HS-27A (cell line): ENCODE measurements at places on chromosomes 3 and 15.

DNA sequence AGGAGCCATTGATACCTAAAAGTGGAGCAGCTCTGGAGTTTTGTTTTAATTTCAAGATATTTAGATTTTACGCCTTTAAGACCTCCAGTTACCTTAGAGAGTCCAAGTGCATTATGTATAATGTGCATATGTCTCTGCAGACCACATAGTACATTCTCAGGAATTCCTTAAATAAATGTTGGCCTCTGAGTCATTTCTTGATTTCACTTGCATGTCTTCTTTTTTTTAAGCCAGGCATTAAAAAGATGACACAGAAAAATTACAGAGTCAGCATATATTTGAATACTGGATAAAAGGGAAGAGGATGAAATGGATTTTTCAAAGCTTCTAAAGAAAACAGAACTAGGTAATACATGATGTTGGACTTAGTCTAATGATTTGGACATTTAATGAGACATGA is 125.2 kb downstream of the TMCO5A start:
- no peak for DNase-seq

DNA sequence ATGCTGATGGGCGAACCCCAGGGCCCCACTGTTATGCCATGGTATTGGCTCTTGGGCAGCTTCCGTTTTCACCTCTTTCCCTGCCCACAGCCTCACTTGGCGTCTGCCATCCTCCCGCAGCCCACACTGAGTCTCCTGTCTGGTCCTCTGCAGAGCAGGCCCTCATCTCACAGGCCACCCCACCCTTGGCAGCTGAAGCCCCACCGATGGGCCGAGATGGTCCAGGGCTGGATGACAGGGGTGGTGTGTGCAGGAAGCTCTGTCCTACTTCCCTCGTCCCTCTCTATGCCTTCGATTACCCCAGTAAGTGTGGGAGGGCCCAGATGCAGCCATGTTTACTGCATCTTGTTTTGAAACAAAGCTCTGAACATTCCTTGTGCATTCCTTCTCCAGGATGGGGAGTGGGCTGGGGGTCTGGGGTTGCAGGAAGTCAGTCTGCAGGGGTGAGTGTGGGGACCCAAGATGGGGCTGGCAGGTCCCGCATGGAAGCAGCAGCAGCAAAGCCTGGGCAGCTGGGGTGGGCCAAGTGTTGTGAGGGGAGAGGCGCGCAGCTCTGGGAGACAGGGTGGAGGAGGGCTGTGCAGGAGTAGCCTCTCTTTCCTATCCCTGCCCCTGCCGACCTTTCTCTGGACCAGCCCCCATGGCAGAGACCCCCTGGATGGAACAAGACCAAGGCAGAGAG is 20.9 kb downstream of the TBC1D21 start:
- DNase-seq = no peak

GRCh38 chr3:31704591-31705179 is 172.0 kb downstream of the STT3B start:
- peak; percentile 26 for DNase-seq

DNA sequence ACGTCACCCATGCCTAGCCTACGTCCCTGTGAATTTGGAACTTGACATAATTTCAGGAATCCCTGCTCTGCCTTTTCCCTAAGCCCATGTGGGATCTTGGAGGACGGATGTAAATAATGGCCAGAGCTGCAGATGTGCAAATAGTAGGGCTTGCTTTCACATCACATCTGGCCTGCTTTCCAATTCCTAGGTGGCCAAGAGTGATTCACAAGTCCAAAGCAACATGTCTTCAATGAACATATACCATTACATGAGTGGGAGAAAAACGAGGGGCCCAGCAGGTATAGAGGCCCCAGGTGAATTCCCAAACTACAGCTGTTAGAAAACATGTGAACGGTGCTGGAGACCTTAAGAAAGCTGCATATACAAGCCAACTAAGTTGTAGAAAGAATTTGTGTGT is 214.6 kb downstream of the MAGI1 start:
- DNase-seq = no peak

DNA sequence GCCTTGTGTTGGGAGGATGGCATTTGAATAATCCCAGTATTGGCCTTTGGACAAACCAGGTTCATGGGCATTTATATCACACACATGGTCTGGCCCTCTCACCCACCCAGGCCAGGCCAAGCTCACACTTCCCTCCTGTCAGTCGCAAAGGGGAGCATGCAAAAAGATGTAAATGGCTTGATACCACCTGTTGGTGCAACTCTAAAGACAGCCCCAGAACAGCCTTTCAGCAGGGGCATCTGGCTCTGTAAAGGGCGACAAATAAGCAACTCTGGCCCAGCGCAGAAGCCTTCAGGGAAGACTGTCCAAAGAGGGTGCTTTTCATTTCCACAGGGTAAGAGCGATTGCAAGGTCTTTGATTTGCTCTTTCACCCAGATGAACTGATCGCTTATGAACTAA is 91.8 kb downstream of the USP13 start:
- DNase-seq = no peak

DNA sequence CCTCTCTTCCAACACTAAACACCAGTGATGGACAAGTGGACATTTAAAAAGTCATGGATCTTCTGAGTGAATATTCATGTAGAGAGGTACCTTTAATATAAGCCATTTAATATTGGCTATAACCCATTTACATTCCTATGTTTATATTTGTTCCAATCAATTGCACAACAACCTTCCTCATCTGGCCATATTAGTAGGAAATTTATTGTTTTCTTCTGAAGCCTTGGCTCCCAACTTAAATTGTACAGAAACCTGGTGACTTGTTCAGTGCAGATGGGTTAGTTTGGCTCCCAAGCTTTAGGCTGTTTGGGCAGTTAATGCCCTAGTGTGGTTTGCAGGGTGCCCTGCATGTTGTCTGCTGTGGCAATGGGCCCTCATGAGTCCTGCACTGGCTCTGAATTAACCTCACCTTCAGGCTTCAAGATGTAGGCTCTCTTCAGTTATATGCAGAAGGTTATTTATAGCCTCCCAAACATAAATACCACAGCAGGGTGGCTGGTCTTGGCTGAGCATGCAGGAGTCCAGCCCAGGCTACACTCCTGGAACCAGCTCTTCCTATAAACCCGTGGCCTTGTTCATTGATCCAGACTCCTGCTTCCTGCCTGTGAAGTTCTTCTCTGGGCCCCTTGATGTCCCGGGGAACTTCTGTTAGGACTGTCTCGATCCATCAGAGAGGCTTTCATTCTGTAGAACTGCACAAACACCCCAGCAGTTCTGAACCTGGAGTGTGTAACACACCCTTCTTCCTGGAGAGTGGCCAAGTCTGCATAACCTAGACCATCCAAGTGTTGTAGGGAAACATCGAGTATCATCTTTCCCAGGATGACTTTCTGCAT is 57.0 kb downstream of the DUT start:
- DNase-seq = no peak

DNA sequence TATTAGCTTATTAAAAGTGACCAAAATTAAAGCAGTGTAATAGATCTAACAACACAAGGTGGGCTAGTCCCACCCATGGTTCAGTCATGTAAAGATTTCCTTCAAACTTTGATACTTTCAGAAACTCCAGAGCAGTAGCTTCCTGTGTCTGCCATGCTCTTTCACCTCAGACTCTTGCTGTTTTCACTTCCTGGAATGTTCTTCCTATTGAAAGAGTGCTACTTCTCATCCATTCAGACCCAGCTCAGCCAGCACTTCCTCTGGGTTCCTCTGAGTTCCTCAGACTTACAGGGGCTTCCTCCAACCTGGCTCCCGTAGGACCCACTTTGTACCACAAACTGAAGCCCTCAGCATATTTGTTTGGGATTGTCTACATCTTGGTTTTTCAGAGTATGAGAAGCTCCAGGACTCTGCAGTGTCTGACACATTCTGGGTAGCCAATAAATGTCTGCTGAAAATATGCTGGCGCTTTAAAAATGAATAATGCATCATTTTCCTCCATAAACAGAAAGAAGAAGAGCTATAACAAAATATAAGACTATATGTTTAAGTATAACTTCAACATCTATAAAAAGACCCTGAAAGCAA is 18.0 kb downstream of the NCEH1 start:
- DNase-seq = no peak

GRCh38 chr15:63067306-63067705 is 24.8 kb downstream of the TPM1 start:
- no peak for DNase-seq

DNA sequence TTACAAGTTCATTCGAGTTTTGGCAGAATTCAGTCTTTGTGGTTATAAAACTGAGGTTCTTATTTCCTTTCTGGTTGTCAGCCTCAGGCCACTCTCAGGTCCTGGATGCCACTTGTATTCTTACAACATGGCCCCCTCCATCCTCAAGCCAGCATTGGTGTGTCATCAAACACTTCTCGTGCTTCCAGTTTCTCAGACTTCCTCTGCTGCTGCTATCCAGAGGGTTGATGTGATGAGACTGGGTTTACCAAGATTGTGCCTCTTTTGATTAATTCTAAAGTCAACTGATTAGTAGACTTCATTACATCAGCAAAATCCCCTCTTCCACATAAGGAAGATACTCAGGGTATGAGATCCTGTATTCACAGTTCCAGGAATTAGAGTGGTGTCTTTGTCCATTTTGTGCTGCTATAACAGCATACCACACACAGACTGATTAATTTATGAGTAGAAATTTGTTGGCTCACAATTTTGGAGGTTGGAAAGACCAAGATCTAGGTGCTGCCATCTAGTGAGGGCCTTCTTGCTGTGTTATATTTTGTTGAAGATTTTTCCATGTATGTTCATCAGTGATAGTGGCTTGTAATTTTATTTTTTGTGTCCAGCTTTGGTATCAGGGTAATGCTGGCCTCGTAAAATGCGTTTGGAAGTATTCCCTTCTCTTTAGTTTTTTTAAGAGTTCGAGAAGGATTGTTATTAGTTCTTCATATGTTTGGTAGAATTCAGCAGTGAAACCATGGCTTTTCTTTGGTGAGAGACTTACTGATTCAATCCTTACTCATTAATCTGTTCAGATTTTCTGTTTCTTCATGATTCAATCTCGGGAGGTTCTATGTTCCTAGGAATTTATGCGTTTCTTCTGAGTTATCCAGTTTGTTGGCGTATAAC is 11.1 kb downstream of the LRCH3 start:
- DNase-seq = no peak

GRCh38 chr3:178712247-178712646 is 176.0 kb downstream of the KCNMB2 start:
- no peak for DNase-seq

DNA sequence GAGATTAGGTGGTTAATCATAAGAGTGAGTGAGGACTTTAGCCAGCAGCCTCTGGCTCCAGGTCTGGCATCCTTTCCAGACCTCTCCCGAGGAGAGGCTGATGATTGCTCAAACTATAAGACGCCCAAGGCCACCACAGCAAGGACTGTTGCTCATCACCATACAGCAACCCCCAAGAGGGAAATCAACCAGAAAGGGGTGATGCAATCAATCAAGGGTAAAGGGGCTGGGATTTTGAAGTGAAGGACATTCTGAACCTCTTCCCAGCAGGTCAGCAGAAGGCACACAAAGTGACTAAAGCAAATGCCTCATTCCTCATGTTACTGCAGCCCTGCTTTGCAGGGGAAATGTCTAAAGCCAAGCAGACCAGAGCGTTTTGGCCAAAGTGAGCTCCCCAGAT is 247.3 kb upstream of the IGF1R start:
- no peak for DNase-seq

DNA sequence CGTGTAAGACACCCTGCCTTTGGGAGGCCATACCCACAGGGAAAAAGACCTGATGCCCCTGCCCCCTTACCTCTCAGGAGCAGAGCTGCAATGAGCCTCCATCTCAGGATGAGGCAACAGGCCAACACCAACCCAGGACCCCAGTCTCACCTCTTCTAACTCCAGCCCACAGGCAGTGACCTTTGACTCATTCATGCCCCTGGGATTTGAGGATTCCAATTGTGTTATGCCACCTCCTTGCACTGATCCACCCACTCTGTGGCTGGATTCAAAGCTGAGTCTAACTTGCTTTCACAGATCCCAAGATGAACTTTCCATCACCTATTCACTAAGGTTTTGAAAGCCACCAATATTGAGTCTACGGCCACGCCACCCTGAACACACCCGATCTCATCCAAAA is 64.7 kb downstream of the MINAR1 start:
- DNase-seq = no peak

GRCh38 chr15:68497206-68497910 is 65.4 kb upstream of the ITGA11 start:
- DNase-seq = no peak

DNA sequence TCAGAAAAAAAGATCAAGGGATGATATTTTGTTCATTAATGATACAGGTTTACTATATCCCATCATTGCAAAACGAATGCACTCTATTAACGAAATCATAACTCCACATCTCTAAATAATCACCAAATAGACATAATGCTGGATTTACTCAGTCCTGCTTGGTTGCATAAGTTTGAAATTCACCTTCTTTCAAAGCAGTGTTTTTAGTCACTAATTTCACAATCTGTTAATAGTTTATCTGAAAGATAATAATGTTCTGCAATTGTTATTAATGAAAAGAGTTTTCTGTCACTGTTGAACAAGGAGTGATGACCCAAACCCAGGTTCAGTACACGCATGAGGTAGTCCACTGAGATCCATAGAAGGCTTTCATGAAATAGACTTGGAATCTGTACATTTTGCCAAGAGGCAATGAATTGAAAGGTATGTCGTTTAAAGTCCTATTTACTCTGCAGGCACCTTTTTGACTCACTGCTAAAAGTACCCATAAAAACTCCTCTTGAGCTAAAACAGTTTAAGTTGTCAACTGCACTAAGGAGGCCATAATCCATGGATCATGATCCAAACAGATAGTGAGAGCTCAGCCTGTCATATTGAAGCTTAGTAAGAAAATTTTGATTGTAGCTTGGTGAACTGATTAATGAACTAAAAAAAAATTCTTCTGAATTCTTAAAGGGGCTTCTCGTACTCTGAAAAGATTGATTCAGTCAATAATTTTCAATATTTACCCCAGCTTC is 75.6 kb upstream of the MBNL1 start:
- no peak for DNase-seq

DNA sequence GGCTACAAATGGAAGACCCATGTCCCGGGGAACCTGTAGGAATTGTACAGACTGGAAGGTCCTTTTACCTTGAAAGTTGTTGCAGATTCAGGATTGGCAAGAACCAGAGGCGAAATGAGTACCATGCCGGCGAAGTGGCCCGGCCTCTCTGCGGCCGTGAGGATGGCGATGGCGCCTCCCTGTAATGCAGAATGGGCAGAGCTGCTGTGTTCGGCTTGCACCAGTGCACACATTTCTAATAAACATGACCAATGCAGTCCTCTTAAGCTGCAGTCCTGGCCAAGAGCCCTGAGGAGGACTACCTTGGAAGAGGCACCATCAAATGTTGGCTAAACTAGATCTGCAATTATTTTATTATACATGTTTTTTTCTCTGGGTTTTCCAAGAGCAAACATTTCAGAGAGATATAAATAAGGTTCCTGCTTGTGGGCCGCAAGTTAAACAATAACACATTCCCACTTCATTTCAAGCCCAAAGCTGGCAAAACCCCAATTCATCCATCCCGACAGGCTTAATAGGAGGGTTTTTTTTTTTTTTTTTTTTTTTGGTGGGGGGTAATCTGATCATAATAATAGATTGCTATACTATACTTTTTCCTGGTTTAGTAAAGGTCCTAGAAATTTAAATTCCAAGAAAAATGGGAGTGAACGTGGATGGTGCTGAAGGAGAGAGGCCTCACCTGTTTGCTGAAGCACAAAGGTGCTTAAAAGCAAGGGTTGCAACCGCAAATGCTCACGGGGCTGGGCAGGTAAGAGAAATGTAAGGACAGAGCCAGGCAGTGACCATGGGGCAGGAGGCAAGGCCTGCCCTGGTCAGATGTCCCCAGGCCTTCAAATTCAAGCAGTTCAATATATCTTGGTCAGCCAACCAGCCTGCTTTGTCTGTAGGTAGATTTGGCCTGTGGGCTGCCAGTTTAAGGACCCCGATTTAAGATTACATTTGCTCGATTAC is 48.5 kb downstream of the ABTB1 start:
- no peak for DNase-seq

- DNase-seq = no peak
These were observed 15.3 kb downstream of the ZBTB38 start for GRCh38 chr3:141383555-141384129.
